ENCODE measurements at places on chromosomes 1 and 21. TPM values are rescaled to one million over a fixed set of nuclear protein-coding genes. Genes with fewer than 3 reads are reported as not detected.

Gene S100A7
- total RNA-seq = not detected

Gene GJA4
- total RNA-seq = 0.25 TPM

Gene OPN3
- total RNA-seq = 11.7 TPM

Gene FALEC
- not detected for total RNA-seq

Gene FMO2
- not detected for total RNA-seq

Gene CRYBG2
- total RNA-seq = 3.8 TPM
